ENCODE measurements at places on chromosomes 2 and 18. TPM values are rescaled to one million over a fixed set of nuclear protein-coding genes. Genes with fewer than 3 reads are reported as not detected.

DNA sequence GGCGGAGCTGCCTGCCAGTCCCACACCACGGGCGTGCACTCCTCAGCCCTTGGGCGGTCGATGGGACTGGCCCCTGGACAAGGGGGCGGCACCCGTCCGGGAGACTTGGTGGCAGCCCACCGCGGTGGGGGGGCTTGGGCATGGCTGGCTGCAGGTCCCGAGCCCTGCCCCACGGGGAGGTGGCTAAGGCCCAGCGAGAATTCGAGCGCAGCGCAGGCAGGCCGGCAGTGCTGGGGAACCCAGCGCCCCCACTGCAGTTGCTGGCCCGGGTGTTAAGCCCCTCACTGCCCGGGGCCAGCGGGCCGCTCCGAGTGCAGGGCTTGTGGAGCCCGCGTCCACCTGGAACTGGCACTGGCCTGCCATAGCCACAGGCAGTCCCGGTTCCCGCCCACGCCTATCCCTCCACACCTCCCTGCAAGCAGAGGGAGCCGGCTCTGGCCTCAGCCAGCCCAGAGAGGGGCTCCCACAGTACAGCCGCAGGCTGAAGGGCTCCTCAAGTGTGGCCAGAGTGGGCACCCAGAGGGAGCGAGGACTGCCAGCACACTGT, 742.9 kb upstream of the DDX18 start:
- DNase-seq, result no peak

- DNase-seq, result no peak
Observed at GRCh38 chr2:37623971-37624900, 47.2 kb downstream of the CDC42EP3 start.

GRCh38 chr2:53856272-53856671, 3.5 kb downstream of the GPR75 start:
- peak; percentile 24 for DNase-seq

GRCh38 chr2:118723394-118723793, 124.1 kb downstream of the EN1 start:
- no peak for DNase-seq

DNA sequence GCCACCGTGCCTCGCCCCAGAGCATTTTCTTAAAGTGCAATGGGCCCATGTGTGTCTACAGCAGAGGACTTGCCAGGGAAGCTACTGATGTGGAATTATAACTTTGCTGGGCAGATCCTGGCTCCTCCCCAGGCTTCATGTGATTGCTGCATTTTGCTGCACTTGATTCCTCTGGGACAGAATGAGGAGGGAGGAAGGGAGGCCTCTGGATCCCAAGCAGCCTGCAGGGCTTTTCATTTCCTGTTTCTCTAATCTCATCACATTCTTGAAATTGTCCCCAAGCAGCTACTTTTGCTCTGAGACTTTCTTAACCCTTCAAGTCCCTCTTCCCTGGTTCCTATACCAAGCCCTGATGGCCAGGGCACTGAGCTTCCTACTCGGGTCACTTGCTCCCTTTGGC, 134.4 kb upstream of the SEC11C start:
- peak; percentile 83 for DNase-seq

GRCh38 chr18:9925795-9926194, 12.0 kb downstream of the VAPA start:
- DNase-seq, result no peak

DNA sequence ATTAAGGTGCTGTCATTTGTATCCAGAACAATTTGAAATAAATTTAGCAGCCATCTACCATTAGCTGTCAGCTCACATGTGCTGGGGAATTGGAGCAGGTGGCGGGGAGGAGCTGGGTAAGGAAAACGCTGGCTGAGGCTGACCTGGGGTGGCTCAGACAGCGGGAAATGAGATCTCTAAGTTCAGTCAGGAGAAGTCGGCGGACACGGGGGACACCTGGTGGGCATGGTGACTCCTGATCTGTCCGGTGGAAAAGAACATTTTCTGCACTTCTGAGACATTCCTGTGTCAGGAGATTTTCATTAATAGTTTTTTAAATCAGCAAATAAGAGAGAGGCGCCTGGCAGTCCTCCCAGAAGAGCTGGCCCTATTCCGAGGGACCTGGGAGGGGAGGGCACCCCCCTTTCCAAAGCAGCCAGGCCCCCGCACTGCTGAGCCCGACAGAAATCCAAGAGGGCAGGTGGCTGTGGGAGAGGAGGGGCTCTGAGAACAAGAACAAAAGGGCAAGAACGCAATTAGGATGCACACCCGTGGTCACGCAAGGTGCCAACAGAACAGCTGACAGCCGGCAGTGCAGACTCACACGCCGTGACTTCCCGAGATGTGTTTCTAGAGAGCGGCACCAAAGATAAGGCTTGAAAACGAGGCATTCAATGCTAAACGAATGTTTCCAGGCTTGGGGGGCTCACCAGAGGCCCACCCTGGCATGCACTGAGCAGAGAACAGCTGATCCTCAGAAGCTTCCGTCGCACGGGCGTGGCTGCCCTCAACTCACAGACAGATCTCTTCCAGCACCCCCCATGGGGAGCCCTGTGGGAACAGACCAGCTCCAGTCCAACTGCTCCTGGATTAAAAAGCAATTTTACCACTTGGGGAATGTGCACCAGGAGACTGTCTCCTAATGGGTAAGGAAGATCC, 26.4 kb downstream of the SLC66A2 start:
- no peak for DNase-seq

- no peak for DNase-seq
Observed at GRCh38 chr18:53551868-53552426, 672.5 kb downstream of the MBD2 start.

- DNase-seq, result no peak
Observed at GRCh38 chr2:18436503-18437005, 123.9 kb downstream of the RDH14 start.

DNA sequence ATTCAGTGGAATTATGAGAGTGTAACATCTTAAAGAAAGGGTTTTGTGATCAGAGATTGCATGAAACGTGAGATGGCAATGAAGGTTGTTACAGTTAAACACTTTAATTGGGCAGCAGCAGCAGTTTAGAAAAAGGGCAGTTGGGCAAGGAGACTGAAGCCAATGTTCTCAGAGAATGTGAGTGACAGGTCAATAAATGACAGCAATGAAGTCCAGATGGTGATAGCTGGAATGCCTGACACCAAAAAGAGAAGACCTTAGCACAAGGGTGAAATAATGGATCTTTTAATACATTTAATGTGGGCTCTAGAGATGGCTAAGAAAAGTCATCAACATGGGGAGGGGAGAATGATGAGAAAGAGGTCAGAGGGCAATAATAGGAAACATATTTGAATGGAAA, 89.4 kb upstream of the CDH7 start:
- DNase-seq, result no peak

CLEC4F gene
- polyA plus RNA-seq, result not detected

TMEM163 gene
- 1.3 TPM for polyA plus RNA-seq

MAL gene
- polyA plus RNA-seq, result not detected
